ENCODE measurements at places on chromosomes 7 and 10. TPM values are rescaled to one million over a fixed set of nuclear protein-coding genes. Genes with fewer than 3 reads are reported as not detected.

The APBB1IP gene
- 78.4 TPM for total RNA-seq

The GRID2IP gene
- 0.07 TPM for total RNA-seq

The GSTO1 gene
- 139 TPM for total RNA-seq

The HKDC1 gene
- 10.9 TPM for total RNA-seq

The EVX1 gene
- total RNA-seq: not detected

The KIAA1217 gene
- total RNA-seq: 0.32 TPM

The DGKB gene
- total RNA-seq: not detected

The WEE2 gene
- not detected for total RNA-seq

The DNAH11 gene
- total RNA-seq: 0.77 TPM

The DOCK4 gene
- 0.25 TPM for total RNA-seq

The INHBA gene
- total RNA-seq: not detected

The CTAGE4 gene
- total RNA-seq: 1.8 TPM

The TMEM196 gene
- total RNA-seq: not detected

The CPEB3 gene
- 2.6 TPM for total RNA-seq

The MRPL43 gene
- 57.0 TPM for total RNA-seq

The SH2D4B gene
- 0.10 TPM for total RNA-seq

The CPA5 gene
- not detected for total RNA-seq

The AKR1C3 gene
- total RNA-seq: 6.1 TPM

The TAX1BP1 gene
- total RNA-seq: 65.1 TPM

The BAZ1B gene
- 103 TPM for total RNA-seq

The ENO4 gene
- total RNA-seq: not detected

The WDFY4 gene
- total RNA-seq: 0.37 TPM

The ENKUR gene
- total RNA-seq: not detected

The GNAI1 gene
- 0.45 TPM for total RNA-seq

The GPR158 gene
- total RNA-seq: not detected

The LHFPL3 gene
- not detected for total RNA-seq

The DDX21 gene
- 92.4 TPM for total RNA-seq

The OPALIN gene
- total RNA-seq: not detected

The PNLIPRP3 gene
- total RNA-seq: not detected

The SPDYE11 gene
- not detected for total RNA-seq

The HABP2 gene
- not detected for total RNA-seq

The ABCB1 gene
- total RNA-seq: 2.7 TPM

The SEC61A2 gene
- total RNA-seq: 10.0 TPM

The RNF32 gene
- 2.2 TPM for total RNA-seq

The ERVW-1 gene
- total RNA-seq: not detected

The FRMD4A gene
- not detected for total RNA-seq

The NANOS1 gene
- total RNA-seq: 0.12 TPM

The MYO1G gene
- 414 TPM for total RNA-seq

The LRMDA gene
- total RNA-seq: not detected

The ITIH2 gene
- total RNA-seq: not detected

The SPAM1 gene
- not detected for total RNA-seq

The ARMC3 gene
- not detected for total RNA-seq

The CYP2C19 gene
- not detected for total RNA-seq

The NPC1L1 gene
- total RNA-seq: not detected

The AKR1B15 gene
- not detected for total RNA-seq

The AGMO gene
- total RNA-seq: not detected

The RPEL1 gene
- total RNA-seq: not detected

The TCF7L2 gene
- 0.60 TPM for total RNA-seq

The ATAD1 gene
- 42.9 TPM for total RNA-seq

The AKR1C4 gene
- not detected for total RNA-seq

The IGFBP1 gene
- total RNA-seq: not detected

The ZP3 gene
- 1.1 TPM for total RNA-seq

The ECHDC3 gene
- total RNA-seq: 1.0 TPM

The AQP1 gene
- 0.12 TPM for total RNA-seq

The OR13A1 gene
- total RNA-seq: 0.15 TPM

Data from activated CD4-positive, alpha-beta T cell treated with anti-CD3 and anti-CD28 coated beads, Interleukin-2, amount 10 ng/mL, durations not matched to agents 7 days and 5 days (primary cell).